Stimulated activated CD8-positive, alpha-beta memory T cell treated with anti-CD3 and anti-CD28 coated beads, Interleukin-2, amount 100 ng/mL, for 1 hour (primary cell): ENCODE measurements at places on chromosomes 6 and 20.
A peak's percentile ranks its signal among the peaks of the same experiment; 100 is the strongest.

DNA sequence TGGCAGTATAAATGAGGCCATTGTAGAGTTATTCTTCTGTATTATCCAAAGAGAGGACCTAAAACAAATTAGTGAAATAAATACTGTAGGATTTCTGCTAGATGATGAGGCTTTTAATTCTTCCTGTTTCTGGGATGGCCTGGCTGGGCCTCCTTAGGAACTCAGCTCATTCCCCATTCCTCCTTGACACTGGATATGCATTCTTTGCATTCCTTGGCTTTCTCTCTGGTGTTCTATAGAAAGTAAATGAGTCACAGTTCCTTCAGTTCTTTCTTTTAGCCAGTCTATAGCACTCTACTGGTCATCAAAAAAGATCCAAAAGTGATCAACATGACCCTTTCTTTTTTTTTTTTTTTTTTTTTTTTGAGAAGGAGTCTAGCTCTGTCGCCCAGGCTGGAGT is 8.6 kb downstream of the OR10C1 start:
- DNase-seq = no peak

DNA sequence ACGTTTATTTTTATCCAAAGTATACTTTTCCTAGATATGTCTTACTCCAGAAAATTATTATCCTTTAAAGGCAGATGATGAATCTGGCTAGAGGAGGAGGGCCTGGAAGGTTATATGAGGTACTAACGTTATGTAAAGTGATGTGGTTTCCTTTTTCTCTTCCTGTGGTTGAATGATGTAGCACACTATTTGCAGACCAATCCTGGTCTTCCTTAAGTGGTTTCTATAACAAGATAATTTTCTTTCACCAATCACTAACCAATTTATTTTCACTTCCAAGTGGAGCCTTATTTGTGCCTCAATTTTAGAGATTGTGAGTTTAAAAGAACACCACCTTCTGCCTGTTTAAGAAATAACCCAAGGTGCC is 154.6 kb upstream of the SOX4 start:
- no peak for DNase-seq

DNA sequence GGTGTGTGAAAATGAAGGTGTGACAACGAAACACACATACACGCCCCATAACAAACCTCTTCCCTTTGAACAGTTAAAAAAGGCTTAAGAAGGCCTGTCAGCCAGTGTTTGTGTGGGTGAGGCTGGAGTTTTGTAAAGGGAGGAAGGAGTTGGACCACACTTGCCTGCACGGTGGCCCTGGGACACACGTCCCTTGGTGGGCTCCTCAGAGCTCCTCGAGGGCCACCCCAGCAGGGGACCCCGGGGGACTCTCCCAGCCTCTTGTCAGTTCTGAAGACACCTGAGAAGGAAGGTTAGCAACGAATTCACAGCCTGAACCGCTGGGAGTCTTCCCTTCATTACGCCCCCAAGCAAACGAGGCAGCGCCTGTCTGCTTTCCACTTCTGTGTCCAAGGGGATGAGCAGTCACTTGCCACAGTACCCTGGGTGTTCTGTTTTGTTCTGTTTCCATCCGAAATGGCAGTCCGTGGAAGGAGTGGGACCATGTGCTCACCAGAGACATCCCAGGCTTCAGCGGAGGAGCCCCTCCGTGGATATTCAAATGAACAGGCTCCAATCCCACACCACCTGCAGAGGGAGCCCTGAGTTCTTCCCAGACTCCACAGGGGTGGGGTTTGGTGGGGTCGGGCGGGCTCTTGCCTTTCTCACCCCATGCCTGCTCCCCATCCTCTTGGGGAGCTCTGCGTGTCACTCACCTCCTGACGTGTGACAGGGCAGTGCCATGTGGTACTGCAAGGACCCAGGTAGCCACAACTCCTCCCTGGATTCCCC is 68.6 kb downstream of the NRN1 start:
- no peak for DNase-seq

DNA sequence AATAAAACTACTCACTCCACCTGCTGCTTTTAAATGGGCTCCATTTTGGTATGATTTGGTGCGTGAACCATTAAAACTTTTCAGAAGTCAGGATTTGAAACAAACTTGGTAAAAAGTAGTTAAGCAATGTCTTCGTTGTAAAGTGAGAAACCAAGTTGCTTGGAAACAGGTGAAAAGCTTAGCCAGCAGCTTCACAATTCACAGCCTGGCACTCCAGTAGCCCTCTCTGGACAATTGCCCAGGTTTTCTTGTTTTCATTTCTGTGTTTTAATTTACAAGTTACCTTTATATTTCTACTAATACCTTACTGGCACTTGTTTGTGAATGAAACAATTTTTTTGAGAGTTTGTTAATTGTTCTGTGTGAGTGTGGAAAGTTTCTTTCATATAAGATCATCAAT is 12.8 kb downstream of the NT5E start:
- no peak for DNase-seq

- DNase-seq = no peak
Observed at GRCh38 chr20:19677336-19677735, 80.7 kb upstream of the RIN2 start.

GRCh38 chr20:32967961-32968457 is 36.2 kb downstream of the SUN5 start:
- no peak for DNase-seq

- no peak for DNase-seq
Observed at GRCh38 chr6:167683028-167683862, 143.5 kb upstream of the AFDN start.

GRCh38 chr20:32804022-32804715 is 15.6 kb upstream of the MAPRE1 start:
- DNase-seq = no peak

DNA sequence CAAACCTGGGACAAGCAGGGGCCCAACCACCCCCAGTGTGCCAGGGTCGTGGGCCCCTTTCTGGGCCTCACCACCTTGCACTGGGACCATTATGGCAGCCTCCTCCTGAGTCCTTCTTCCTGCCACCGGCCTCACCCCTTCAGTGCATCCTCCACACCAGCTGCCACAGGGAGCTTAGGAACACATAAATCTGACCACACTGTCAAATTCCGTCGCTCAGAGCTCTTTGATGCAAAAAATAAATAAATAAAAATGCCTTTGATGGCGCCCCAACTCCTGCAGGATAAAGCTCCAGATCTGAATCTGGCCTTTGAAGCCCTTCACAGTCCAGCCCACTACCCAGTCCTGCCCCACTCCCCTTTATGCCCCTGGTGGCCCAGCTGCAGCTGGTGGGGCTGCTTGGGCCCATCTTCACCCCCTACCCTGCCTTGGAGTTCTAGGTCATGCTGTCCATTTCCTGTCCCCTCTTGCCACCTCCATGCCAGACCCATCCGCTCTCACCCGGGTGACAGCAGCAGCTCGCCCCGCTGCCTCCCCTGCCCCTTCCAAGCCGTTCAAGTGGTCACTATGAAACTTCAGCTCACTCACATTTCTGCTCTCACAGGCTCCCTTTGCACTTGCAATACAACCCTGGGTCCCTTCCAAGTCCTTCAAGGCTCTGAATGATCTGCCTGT is 16.0 kb downstream of the MYH7B start:
- DNase-seq = no peak

DNA sequence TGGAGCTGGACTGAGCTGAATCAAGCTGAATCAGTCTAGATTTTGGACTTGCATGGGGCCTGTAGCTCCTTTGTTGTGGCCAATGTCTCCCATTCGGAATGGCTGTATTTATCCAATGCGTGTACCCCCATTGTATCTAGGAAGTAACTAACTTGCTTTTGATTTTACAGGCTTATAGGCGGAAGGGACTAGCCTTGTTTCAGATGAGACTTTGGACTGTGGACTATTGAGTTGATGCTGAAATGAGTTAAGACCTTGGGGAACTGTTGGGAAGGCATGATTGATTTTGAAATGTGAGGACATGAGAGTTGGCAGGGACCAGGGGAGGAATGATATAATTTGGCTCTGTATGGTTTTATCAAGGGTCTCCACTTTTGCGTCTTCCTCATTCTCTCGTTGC is 3.0 kb upstream of the TMEM170B start:
- DNase-seq = no peak

DNA sequence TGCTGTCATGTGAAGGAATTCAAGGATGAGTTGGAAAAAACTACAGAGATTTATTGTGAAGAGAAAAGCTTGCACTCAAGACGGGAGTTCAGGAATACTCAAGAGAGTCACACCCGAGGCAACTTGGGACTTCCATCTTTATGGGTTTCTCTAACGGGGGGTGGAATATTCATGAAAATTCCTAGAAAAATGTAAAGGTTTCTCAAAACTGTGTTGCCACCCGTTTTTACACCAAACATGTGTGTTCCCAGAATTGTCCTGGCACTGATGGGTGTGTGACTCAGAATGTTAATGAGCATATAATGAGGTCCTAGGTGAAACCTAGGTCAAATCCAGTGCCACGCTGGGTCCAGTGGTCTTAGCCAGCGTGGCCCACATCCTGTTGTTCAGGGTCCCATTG is 381.5 kb downstream of the CDH26 start:
- DNase-seq = no peak

- DNase-seq = no peak
Observed at GRCh38 chr6:4299476-4299875, 164.1 kb upstream of the ECI2 start.

DNA sequence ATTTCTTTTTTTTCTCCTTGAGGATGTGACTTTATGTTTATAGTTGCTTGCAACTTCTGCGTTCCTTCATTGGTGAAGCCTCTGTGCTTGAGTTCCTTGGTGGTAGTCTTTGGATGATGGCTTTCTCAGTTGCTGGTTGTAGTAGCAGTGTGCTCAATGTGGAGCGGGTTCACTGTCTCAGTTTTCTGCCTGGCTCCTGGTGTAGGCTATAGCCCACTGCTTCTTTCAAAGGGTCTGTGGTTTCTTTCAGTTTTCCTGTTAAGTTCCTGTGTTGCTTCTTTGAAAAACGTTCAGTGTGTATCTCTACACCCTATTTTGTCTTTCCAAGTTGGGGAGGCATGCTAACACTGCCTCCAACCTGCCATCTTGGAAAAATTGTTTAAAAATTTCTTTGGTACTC is 33.9 kb upstream of the ZBTB24 start:
- DNase-seq = no peak

- DNase-seq = no peak
Observed at GRCh38 chr6:75922226-75922625, 150.2 kb downstream of the IMPG1 start.

- no peak for DNase-seq
Observed at GRCh38 chr6:62976566-62976965, 234.7 kb upstream of the FKBP1C start.

DNA sequence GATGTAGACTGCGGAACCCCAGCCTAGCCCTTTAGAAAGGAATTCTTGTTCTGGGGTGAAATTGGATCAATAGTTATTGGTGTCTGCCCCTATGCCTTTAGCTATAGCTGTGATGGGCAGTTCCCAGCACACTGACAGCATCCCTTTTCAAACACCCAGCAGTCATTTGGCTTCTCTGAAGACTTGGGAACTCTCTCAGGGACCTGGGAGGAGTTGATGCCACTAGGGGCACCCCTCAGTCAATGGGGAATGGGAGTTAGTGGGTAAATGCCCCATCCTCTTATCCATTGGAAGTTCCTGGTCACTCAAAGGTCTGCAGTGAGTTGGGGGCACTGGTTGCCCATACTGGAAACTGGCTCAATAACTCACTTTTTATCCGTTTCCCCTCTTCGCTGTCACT is 31.6 kb upstream of the CSNK2A1 start:
- no peak for DNase-seq

- no peak for DNase-seq
Observed at GRCh38 chr6:2558098-2558680, 192.5 kb downstream of the MYLK4 start.

DNA sequence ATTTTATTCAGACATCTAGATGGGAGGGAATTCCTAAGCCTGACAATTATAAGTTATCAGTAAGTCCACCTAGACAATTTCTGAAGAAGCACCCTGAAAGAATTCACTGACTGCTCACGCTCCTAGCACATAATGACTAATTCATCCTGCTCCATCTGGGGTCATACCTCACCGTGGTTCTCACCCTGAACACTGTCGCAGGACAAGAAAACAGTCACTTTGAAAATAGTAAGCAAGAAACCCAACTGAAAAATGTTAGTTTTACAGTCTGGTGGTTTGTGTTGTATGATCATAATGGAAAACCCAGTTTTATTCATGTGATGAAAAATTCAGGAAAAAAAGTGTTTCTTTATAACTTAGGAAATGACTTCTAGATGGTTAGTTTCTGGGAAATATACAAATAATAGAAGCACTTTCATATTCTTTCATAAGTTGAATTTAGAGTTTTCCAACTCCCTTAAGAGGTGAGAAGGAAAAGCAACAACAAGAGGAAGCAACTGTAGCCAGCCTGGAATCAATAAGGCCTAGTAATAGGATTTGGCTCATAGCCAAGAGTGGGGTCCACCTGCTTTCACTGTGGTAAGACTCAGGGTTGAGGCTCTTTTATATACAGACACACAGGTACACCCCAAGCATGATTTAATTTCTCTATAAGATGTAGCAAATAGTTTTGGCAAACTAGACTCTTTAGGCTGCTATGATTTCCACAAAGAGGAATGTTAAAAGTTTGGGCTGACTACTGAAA is 94.1 kb downstream of the HIVEP2 start:
- no peak for DNase-seq

GRCh38 chr6:144013486-144013909 is 5.4 kb upstream of the PLAGL1 start:
- DNase-seq = peak; percentile 40

GRCh38 chr6:129692467-129692866 is 17.5 kb downstream of the ARHGAP18 start:
- DNase-seq = no peak

GRCh38 chr6:43604174-43604573 is 24.9 kb downstream of the GTPBP2 start:
- DNase-seq = no peak

DNA sequence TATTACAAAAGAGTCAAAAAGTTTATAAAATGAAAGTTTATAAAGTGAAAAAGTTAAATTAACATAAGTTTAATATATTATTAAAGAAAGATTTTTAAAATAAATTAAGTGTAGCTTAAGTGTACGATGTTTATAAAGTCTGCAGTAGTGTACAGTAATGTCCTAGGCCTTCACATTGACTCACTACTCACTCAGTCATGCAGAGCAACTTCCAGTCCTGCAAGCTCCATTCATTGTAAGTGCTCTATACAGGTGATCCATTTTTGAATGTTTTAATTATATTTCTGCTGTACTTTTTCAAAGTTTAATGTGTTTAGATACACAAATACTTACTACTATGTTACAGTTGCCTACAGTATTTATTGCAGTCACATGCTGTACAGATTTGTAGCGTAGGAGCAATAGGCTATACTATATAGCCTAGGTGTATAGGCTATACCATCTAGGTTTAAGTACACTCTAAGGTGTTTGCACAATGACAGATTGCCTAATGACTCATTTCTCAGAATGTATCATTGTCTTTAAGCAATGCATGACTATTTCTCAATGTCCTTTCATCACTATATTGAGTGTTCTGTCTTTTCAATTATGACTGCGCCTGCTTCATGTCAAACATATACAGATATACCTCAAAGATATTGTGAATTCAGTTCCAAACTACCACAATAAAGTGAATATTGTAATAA is 1110.3 kb upstream of the MAP3K7 start:
- DNase-seq = no peak
